ENCODE measurements at places on chromosomes 2 and 18. TPM values are rescaled to one million over a fixed set of nuclear protein-coding genes. Genes with fewer than 3 reads are reported as not detected.

The CHPF gene
- total RNA-seq = 139 TPM

The SDC1 gene
- 136 TPM for total RNA-seq

The RGPD3 gene
- not detected for total RNA-seq

The IL1A gene
- total RNA-seq = 6.4 TPM

The GKN1 gene
- not detected for total RNA-seq

The NPAS2 gene
- 157 TPM for total RNA-seq

The TAF4B gene
- 8.3 TPM for total RNA-seq

- no peak for DNase-seq
Observed at GRCh38 chr2:28382755-28383154, 9.9 kb upstream of the FOSL2 start.

DNA sequence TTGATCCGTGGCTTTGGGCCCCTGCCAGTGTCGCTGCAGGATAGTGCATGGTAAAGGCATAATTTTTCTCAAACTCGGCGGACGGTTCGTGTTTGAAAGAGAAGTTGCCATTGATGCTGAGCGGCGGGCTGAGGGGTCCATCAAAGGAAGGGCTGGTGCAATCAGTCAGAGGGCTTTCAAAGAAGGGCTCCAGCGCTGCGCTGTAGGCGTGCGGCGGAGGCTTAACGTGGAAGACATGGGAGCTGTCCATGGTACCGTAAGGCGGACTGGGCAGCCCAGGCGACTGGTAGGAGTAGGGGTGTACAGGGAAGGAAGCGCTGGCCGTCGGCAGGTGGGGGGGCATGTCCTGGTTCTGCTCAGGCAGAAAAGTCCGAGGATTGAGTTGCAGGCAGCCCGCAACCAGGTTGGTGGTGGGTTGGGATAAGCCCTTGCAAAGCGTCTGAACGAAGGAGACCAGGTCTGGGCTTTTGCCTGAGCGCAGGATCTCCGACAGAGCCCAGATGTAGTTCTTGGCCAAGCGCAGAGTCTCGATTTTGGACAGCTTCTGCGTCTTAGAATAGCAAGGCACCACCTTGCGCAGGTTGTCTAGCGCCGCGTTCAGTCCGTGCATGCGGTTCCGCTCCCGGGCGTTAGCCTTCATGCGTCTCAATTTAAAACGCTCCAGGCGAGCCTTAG is 2.3 kb downstream of the NEUROD1 start:
- DNase-seq = no peak

GRCh38 chr2:45435316-45435715 is 175.8 kb downstream of the SRBD1 start:
- no peak for DNase-seq

GRCh38 chr2:140158259-140158658 is 1378.1 kb upstream of the NXPH2 start:
- DNase-seq = no peak

DNA sequence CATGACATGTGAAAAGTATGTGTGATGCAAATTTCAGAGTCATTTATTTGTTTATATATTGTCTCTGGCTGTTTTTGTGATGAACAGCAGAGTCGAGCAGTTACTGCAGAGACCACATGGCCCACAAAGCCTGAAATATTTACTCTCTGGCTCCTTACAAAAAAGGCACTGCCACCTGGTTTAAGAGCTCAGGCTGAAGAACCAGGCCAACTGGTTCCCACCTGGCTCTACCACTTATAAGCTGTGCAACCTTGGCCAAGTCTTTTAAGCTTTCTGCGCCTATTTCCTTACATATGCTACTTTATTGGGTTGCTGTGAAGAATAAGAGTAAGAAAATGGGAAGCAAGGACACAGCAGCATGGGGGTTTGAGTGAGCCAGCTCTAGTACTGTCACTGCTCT is 207.6 kb downstream of the L3MBTL4 start:
- DNase-seq = no peak

DNA sequence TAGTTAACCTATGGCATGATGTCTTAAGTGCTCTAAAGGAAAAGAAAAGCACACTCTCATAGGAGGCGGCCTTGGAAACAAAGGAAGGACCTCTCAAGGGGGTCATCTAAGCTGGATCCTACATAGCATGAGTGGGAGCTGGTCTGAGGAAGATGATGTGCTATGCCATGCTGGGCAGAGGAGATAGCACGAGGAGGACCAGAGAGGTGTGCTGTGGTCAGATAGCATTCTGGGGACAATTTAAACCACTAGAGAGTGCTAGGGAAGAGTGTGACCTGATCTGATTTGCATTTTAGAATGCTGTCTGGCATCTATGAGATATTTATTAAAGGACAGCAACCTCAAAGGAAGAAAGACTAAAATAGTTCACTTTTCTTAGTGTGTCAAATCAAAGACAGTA is 910.1 kb upstream of the CELF4 start:
- DNase-seq = no peak

All from Calu3 (cell line).